ENCODE measurements at places on chromosomes 6 and 20.

DNA sequence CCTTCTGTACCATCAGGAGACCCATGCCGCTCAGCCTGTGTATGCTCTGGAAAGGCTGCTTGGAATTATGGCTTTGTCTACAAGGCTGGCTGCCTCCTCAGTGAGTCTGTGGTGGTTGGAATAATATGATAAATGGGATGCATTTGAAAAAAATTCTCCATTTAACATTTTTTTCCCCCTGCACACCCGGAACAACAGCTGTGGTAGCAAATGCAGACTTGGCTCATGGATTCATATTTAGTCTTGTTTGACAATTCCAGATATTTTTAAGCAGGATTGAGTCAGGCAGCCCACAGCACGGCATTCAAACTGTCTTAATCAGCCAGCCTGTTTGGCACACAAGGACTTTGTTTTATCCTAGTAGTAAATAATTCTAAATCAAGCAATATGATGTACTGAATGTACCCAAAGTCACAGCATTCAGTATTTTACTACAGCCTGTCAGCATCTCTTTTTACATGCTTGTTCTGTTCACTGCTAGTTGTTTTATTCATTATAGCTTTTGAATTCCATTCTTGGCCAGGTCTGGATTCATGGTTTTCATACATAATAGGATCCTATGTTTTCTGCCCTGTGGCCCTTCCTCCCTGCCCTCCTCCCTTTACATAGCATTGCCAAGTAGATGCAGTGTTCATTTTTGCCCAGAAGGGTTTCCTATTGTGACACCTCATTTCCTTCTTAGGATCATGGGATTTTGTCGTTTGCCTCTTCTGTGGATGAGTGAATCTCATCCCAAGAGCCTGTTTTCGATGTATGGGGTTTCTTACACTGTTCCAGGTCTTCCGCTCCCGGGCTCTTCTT lies 68.1 kb downstream of the LRRC1 start:
- no peak for DNase-seq

GRCh38 chr20:10673176-10673841 lies 490 bp downstream of the JAG1 start:
- DNase-seq, result no peak

DNA sequence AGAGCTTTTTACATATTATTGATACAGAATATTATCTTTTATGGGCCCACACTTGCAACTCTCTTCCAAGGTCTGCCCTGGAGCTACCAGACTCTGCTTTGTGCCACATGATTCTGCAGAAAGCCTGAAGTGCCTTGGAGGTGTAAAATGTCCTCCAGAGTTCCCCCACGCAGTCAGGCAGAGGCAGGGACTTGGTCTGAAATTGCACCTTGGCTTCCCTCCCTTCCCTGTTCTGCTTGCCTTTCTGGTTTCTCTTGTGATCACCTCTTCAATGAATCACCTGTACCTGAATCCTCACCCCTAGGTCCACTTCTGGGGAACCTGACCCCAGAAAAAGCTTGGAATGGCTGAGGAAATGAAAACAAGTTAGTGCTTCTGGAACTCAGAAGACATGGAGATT lies 43.0 kb upstream of the TGM2 start:
- DNase-seq, result no peak

GRCh38 chr6:51675922-51676275 lies 411.5 kb downstream of the PKHD1 start:
- DNase-seq, result no peak

- no peak for DNase-seq
Measured at GRCh38 chr6:154127657-154128056, 88.6 kb downstream of the OPRM1 start.

DNA sequence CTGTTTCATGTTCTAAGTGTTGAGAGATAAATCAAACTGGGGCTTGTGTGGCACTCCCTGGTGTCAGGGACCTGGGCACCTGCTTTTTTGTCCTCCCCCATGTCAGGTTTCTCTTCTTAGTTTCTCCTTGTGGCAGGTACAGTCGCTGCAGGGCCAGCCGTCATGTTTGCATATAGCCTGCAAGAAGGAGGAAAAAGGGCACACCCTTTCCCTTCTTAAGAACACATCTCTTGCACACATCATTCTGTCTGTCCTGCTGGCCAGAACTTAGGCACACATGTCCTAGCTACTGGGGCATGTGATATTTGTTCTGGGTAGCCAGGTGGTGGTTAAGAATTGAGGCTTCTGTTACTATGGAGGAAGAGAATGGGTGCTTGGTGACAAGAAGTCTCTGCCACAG lies 27.9 kb downstream of the CDC5L start:
- no peak for DNase-seq

- no peak for DNase-seq
Measured at GRCh38 chr20:44702776-44703175, 12.4 kb upstream of the CCN5 start.

- no peak for DNase-seq
Measured at GRCh38 chr20:59933296-59933848, at the start of gene SYCP2. SYCP2 (minus strand) TSS chr20:59933637; CDS start chr20:59922413, 11,224 bp downstream.

- DNase-seq, result peak; percentile 29
Measured at GRCh38 chr6:54892831-54893230, 46.3 kb downstream of the FAM83B start.

DNA sequence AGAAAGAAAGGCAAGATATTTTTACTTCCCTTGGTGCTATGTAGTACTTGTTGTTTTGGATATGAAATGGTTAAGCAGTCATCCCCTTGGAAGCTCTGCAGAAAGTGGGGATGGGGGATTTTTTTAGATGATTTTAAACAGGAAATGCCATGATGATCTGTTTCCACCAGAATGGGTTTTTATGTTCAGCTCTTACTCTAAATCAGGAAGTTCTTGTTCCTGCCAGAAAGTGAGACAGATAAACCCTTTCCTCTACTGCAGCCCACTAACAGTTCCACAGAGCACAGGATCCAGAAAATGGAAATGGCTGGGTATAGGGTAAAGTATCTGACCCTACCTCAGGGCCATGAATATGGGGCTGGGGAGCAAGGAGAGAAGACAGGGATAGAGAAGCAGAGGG lies 32.1 kb upstream of the PPP1R3G start:
- DNase-seq, result no peak

DNA sequence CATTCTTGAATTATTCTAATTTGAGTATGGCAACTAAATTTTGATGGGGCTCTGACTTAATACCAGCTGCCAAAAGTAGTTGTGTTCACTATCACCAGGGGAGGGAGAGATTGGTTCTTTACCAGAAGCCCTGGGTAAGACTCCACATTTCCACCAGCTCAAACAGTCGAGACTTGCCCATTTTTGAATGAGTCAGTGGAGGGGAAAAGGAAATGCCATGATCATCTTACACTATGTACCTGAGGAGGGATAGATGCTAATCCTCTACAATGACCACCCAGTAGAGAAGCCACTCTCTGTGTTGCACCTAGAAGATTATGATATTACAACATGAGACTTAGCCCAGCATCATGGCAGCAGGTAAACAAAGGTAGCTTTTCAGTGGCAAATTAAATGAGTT lies 77.0 kb upstream of the SGK1 start:
- no peak for DNase-seq

DNA sequence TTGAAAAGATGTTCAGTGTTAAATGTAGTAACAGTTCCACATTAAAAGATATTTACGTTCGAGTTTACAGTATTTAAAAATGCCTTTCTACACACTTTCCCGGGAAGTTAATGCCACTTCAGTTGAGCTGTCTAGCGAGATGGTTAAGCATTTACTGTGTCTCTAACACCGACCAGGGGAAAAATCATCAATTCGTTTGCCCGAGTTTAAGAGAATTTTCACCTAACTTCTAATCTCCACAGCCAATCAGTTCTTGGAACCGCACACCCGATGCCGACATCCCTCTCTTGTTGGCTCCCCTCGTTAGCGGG lies 58.2 kb downstream of the FAM217A start:
- no peak for DNase-seq

DNA sequence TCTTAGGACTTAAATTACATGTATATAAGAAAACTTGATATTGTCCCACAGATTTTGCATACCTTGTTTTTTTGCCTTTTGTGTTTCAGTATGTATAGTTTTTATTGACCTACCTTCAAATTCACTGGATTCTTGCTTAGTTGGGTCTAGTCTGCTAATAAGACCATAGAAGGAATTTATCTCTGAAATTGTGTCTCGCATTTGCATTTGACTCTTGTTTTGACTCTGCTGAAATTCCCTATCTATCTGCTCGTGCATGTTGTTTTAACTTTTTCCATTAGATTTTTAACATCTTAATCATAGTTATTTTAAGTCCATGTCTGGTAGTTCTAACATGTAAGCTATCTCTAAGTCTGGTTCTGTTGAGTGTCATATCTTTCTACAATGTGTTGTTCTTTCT lies 163.9 kb downstream of the SCP2D1 start:
- no peak for DNase-seq

- no peak for DNase-seq
Measured at GRCh38 chr6:87736809-87737540, 34.9 kb upstream of the AKIRIN2 start.

- DNase-seq, result no peak
Measured at GRCh38 chr6:159513074-159513720, 179.8 kb downstream of the SOD2 start.

DNA sequence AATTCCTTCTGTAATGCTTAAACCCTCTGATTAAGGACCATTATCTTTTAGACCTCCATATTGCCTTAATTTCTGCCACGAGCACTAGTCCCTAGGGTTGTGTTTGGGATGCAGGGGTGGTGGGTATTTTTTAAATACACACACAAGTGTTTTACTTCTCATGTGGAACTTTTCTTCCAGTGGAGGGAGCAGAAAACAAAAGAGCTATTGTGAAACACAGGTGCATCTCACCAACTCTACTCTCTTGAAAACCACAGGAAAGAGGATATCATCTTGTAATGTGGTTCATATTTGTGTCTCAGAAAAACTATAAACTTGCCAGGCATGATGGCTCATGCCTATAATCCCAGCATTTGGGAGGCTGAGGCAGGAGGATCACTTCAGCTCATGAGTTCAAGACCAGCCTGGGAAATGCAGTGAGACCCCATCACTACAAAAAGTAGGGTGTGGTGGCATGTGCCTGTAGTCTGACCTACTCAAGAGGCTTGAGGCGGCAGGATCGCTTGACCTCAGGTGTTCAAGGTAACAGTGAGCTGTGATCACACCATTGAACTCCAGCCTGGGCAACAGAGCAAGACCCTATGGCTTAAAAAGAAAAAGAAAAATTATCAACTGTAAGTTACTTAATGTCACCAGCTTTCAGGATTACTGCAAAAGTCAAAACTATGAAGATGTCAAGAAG lies 37.3 kb downstream of the MRS2 start:
- no peak for DNase-seq

GRCh38 chr6:158016571-158017383 lies 35.1 kb downstream of the SYNJ2 start:
- no peak for DNase-seq

DNA sequence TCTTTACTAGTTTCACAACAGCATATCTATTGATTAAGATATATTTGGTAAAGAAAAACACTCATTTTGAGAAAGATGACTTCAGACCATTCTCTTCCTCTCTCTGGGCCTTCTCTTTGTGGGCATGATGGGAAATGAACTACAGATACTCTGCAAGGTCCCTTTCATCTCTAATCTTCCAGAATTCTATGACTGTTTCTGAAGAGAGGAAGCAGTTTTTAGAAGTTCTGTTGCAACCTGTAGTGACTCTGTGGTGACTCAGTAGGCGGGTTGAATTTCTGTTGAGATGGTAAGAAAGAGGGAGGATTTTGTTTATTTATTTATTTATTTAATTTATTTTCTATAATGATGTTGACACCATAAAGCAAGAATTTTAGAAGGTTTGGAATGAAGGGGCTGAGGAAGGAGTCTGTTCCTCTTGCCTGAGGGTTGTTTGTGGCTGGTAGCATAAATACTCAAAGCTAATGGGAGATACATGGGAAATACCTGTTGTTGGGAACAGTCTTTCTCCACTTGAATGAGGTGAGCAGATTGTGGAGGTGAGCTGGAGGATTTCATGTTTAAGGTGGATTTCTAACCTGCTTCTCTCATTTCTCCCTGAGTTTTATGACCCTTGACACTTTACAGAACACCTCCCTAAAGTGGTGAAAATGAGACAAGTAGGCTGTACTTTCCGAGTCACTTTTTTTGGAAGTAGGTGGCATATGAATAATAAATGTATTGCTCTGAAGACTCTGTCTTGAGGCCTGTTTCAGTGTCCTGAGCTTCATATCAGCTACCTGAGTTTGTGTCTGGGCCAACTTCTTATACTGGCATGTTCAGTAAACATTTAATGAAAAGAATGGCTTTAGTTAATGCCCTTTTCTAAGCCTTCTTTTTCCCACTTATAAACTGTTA lies 15.0 kb downstream of the ACSS2 start:
- DNase-seq, result peak; percentile 9

DNA sequence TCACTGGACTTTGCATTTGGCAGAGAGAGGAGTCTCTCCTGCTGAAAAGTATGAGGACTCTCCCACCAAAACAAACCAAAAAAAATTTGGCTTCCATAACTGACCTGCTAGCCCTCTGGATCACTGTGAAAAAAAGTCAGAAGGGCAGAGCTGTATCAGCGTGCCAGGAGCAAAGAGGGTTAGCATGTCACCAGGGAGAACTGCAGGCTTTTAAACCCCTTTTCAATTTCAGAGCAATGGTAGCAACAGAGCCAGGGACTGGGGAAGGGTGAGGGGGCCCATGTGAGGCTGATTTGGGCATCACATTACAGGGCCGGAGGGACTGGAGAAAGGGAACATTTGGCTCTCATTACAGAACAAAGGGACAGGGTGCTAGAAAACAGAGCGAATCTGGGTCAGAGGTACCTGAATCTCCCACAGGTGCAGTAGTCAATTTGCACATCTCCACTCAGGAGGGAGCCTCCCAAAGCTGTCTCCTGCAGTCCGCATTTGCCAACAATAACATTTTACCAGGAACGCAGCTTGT lies 185.7 kb upstream of the EYA4 start:
- no peak for DNase-seq

GRCh38 chr6:78947529-78947928 lies 80.2 kb downstream of the IRAK1BP1 start:
- DNase-seq, result no peak

- no peak for DNase-seq
Measured at GRCh38 chr6:87830907-87831306, 128.9 kb upstream of the AKIRIN2 start.

GRCh38 chr6:33213989-33214335 lies 5.7 kb downstream of the RING1 start:
- DNase-seq, result no peak

DNA sequence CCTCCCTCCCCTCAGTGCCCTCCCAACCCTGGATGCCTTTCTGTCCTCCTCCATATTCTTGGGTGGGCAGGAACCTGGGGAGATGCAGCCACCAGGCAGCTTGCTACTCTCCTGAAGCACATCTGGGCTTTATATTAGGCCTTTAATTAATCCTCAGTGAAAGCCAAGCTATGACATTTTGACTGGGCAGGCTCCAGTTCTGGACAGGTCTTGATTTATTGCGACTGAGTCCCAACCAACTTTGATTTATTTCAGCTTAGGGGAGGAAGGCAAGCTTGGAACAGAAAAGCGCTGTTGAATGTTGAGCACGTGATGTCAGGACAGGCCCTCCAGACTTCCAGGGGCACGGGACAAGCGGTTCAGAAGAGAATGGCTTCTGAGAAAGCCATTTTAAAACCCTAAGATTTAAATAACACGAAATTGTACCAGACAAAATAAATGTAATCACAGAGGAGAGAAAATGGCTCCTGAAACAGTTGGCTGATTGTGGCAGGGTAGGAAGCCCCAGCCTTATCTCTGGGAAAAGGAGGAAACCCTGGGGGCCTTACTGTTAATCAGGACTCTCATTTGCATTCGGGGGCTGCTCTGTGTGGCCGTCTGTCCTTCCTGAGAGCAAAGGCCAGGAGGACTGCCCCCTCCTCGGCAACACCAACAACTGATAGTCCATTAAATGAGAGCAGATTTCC lies 294.2 kb downstream of the FOXC1 start:
- no peak for DNase-seq

- no peak for DNase-seq
Measured at GRCh38 chr6:125219361-125219895, 65.9 kb downstream of the TPD52L1 start.
